ENCODE measurements at places on chromosomes 11 and 22.

- DNase-seq: no peak
Observed at GRCh38 chr11:73012121-73012863, 129.8 kb downstream of the FCHSD2 start.

DNA sequence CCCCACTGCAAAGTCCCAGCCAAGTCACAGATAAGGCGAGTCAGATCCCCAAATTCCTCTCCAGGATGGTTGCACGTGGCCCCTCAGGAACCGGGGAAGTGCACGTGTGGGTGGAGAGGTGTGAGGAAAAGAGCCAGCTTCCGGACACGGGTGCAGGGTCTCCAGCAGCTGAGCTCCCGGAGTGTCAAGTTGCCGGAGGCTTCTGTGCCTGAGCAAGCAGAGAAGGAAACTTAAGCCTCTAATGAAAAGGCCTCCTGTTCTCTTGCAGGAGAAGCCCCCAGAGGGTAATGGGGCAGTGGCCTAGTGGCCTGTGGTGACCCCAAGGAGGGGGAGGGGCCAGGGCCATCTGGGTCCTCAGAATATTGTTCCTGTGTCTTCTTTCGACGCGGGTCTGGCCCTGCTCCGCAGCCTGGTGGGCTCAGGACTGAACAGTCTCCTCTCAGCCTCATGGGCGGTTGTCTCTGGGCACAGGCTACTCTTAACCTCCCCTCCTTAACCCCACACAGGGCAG is 147.9 kb downstream of the FEZ1 start:
- DNase-seq: no peak

DNA sequence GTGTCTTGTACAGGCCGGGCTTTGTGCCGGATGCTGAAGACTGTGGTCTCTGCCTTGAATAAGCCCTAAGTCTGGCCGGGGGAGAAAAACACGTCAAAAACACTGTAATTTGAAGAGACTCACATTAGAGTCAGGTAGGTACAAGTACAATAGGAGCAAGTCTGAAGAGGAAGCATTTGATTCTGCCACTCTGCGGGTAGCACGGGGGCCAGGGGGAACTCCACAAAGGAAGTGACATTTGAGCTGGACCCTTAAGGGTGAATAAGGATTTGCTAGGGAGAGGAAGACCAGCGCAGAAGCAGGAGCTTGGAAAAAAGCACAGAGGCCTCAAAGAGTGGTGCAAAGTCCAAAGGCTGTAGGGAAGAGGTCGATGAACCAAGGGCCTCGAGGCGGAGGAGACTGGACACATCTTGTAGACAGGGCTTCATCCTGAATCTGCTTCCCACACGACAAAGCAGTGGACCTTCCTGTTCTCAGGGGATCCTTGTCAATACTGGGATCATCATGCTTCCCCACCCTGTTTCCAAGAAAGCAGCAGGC is 38.7 kb downstream of the BUD13 start:
- DNase-seq: no peak

- no peak for DNase-seq
Observed at GRCh38 chr11:45538363-45538762, 127.1 kb downstream of the CHST1 start.

GRCh38 chr22:31952472-31952871 is 8.1 kb downstream of the YWHAH start:
- no peak for DNase-seq

DNA sequence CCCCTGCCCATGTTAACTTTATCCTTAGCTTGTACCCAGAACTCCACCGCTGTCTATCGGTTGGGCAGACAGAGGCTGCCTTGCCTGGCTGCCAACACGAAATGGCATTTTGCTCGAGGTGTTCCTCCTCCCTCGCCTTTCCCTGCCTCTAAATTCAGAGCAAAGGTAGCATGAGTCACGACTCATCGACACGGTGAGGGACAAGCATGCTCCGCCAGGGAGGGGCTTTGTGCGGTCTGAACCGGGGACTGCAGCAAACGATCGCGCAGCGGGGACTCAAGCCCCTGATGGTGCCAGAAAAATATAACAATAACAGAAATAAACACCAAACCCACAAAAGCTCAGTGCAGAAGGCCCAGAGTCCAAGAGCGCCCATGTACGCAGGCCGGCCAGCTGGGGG is 52.3 kb downstream of the RTL6 start:
- DNase-seq: no peak

- no peak for DNase-seq
Observed at GRCh38 chr11:10108915-10109680, 184.9 kb downstream of the SBF2 start.

GRCh38 chr11:47010179-47010578 is 73.6 kb downstream of the CSTPP1 start:
- no peak for DNase-seq
